ENCODE measurements at places on chromosomes 1 and 21.
A peak's percentile ranks its signal among the peaks of the same experiment; 100 is the strongest.

DNA sequence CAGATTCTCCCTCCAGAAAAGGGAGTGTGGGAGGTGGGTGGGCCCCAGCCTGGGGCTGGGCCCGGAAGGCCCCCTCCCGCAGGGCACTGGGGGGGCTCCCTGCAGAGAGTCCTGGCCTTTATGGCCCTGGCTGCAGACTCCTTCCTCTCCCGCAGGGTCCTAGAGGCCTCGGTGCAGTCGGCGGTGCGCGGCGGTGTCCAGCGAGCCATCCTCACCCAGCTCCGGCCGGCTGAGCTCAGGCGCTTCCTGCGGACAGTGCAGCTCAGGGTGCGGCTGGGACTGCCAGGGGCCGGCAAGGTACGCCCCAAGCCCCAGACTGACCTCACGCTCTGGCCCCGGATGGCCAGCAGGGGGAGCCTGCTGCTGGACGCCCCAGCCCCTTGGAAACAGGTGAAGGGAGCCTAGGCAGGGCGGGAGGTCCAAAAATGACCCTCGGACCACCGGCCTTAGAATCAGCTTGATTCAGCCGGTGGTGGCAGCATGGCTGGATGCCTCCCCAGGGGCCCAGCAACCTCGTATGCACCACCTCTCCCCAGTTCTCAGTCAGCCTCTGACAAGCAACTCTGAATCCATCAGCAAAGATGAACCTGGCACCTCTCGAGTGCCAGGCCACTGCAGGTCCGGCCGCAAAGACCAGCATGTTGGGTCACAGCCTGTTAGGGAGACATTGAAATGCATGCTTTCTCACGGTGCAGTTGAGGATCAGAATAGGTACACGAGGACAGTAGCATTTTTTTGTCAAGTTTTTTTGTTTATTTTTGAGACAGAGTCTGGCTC is 20.6 kb downstream of the MTHFR start:
- peak; percentile 56 for ATAC-seq

GRCh38 chr1:184164536-184164935 is 113.0 kb downstream of the TSEN15 start:
- no peak for ATAC-seq

DNA sequence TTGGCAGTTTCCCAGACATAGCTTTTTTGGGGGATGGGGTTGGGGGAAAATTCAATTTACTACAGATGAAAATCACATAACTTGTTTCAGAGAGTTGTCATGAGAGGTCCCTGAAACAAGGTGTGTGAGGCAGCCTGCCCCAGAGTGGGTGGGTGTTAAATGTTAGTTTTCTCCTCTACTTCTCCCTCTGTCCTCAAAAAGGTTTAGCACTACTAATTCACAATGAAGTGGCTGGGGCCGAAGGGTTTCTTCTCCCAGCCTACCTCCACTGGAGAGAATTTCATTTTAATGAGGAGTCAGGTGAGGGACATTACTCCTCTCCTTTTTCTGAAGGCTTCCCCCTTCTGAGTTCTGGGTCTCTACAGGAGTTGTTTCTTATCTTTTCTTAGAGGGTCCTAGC is 103.3 kb downstream of the C1orf94 start:
- ATAC-seq: no peak

GRCh38 chr1:17319561-17320350 is 11.8 kb downstream of the PADI4 start:
- no peak for ATAC-seq

DNA sequence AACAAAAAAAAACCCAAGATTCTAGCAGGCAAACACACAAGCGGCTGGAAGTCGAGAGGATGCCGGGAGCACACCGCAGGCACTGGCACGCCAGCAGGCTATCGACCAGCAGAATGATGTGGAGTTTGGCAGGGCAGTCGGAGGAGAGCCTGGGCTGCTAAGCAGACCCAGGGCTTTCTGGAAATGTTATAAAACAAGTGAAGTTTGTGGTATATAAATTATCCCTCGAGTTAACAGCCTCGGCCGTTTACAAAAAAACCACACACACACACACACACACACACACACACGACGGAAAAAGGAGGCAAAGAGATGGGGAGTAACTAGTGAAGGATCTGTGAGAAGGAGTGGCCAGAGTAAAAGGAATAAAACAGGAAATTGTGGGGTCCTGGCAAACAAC is 87.2 kb upstream of the IVNS1ABP start:
- ATAC-seq: no peak

DNA sequence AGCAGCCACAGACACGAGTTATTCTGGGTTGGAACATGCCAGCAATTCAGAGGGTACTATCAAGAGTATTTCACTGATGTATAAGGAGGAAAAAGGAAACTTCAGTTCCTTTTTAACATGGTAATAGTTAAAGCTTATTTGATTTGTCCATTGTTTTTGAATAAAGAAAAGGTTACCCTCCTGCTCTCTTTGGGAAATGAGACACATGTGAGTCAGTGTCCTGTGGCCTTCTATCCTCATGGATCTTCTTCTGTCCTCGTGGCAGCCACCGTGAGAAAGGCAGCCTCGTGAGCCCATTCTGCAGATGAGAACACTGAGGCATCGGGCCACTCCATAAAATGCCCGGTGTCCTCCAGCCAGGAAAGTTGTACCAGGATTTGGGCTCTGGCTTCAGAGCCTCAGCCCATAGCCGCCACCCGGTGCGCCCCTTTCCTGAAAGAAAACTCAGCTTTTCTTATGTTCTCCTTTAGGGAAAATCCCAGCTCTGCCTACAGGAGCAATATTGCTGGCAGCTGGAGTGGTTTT is 24.8 kb downstream of the KCNAB2 start:
- ATAC-seq: no peak

DNA sequence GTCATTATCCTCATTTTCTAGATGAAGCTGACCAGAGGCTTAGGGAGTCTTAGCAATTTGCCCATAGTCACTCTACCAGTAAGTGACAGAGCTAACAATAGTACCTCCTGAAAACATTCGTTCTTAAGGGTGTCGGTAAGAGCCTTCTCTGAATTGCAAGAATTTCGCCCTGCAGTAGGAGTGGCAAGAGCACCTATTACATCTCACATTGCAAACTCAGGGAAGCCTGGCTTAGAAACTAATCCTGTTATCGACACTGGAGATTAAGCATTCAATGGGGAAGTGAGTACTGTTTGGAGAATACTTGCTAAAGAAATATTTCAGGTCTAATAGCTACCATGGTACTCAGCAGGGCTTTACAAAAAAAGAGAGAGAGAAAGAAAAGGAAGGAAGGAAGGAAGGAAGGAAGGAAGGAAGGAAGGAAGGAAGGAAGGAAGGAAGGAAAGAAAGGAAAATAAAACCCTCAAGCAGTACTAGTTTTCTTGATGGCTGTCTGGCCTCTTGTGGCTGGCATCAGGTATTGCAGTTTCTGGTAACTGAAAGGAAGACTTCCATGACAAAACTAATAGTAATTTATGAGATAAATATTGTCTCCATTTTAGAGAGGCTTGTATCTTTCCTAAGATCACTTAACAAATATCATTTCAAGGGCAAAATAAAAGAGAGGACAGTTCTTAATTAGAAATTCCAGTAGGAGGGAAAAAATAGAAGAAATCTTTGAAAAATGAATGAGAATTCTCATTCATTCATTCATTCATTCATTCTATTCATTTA is 10.4 kb downstream of the C1orf226 start:
- no peak for ATAC-seq

- ATAC-seq: no peak
These were observed 50.0 kb downstream of the KCNAB2 start for GRCh38 chr1:6095511-6096242.

DNA sequence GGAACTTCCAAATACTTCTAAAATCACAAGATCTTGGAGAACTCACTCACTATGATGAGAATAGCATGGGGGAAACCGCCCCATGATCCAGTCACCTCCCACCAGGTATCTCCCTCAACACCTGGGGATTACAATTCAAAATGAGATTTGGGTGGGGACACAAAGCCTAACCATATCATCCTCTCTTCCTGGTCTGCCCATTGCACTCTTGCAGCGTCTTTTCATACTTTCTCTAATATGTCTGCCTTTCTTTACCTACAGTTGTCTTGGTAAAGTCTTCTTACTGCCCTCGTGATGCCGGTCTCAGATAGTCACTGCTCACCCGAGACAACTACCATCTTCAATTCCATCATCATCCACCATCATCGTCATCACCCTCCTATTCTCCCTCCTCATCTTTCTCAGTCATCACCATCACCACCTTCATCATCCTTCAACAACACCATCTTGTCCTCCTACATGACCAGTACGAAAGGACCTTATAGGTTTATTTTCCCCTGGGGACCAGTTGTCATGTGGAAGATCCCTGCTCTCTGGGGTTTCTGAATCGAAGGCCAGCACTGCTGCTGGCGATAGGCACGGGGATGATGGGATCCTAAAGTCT is 58.5 kb upstream of the CASZ1 start:
- no peak for ATAC-seq

DNA sequence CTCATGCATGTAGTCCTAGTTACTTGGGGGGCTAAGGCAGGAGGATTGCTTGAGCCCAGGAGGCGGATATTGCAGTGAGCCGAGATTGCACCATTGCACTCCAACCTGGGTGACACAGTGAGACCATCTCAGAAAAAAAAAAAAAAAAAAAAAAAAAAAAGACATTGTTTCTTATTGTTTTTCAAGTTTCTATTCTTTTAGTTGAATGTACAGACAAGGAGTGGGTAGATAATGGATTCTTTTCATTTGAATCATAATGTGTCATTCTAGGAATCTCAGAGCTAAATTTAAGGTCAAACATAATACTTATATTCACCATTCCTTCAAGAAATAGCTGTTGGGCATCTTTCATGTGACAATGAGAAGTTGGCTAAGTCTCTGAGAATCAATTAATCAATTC is 157.0 kb upstream of the C21orf91 start:
- no peak for ATAC-seq

GRCh38 chr1:231357831-231358354 is 19.8 kb downstream of the SPRTN start:
- peak; percentile 84 for ATAC-seq

GRCh38 chr1:217052626-217053025 is 329.4 kb upstream of the ESRRG start:
- ATAC-seq: no peak

GRCh38 chr1:114152508-114153260 is 985 bp downstream of the SYT6 start:
- peak; percentile 70 for ATAC-seq

DNA sequence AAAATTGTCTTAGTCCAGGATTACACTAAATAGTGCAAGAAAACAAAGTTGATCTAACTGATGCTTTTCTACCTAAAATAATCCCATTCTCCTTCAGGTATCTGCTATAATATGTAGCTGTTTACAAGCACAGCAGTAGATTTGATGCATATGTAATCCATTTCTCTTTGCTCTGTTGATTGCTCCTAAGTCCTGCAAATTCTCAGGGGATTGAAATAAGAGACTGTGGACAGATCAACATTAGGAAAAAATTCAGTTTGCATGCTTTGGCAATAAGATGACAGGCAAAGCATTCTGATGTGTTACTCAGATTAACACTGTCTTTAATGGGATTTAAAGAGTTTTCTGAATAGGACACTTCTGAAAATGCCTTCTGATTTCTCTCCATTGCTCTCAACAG is 34.7 kb downstream of the RNF11 start:
- ATAC-seq: no peak

- no peak for ATAC-seq
These were observed 373.9 kb downstream of the VAV3 start for GRCh38 chr1:107590900-107591622.

DNA sequence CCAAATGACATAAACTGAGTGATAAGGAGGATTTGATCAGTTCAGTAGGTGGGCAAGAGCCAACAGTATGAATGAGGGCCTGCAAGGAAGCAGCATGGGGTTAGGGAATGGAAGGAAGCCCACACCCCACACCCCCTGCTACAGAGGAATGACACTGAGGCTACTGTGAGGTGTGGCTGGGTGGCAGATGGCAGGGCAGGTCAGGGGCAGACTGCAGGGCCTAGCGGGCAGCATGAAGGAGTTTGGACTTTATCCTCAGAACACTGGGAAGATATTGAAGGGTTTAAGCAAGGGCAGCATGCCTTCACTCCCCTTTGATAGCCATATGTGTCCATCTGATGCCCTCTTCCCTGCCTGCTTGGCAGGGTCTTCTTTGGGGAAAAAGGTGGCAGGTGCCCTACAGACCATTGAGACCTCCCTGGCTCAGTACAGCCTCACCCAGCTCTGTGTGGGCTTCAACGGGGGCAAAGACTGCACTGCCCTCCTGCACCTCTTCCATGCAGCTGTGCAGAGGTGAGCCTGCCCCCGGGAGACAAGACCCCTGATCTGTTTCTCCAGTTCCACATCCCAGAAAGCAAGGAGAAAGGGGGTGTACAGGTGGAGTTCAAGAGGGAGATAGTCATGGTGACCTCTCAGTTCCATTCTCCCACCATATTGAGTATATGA is 4.1 kb upstream of the LENEP start:
- ATAC-seq: no peak

GRCh38 chr21:27813750-27814149 is 846.9 kb upstream of the ADAMTS5 start:
- no peak for ATAC-seq

GRCh38 chr1:26321315-26322041 is 3.7 kb downstream of the CD52 start:
- ATAC-seq: peak; percentile 92

DNA sequence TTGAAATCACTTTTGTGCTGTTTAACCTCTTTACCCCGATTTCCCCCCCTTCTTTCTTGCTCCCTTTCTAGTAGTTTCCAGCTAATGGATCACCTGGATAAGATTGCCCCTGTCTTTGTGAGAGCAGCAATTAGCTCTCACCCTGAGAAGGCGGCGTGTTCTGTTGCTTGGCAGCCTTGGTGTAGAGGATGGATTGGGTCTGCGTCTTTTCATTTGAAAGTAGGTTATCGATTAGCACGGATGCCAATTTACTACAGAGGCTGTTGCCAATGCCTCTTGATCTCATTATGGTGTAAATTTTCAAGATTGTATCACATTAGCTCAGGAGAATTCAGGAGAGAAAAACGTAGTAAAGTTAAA is 26.4 kb downstream of the KIF26B start:
- ATAC-seq: no peak

DNA sequence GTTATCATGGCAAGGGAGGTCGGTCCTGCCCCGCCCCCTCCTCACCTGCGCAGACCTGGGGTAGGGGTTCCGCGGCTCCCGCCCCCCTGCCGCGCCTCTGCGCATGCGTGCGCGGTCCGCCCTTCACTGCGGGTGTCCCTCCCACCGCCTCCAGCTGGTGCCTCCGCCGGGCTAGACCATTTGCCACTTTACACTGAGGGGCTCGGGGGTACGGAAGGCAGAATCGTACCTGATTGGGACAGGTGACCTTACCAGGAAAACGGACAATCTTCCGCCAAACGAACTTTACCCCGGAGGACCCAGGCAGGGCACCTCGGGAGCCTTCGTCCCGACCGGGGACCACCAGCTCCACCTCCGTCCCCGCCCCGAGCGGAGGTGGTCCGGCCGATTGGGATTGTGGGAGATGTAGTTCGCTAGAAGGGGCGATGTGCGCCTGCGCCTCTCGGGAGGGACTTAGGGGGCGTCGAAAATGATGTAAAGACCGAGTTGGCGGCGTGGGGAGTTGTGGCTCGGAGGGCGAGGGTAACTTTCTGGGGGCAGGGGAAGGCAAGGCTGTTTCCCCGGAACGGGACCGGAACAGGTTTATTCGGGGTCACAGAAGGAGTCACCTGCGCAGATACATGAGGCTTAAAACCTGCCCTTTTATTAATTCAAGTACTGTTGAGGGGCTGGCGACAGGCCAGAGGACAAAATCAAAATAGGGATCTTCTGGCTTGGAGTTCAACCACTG is at the start of gene DNAJC28:
TSS of gene DNAJC28 (minus strand) at position 344 of the 730 bp plus-strand sequence. CDS start 2,323 bp downstream, outside the sequence.
- peak; percentile 98 for ATAC-seq
